Kidney epithelial cell (primary cell): ENCODE measurements at places on chromosomes 2 and 18.

GRCh38 chr2:2026851-2027250, 282.5 kb upstream of the PXDN start:
- DNase-seq: no peak

GRCh38 chr2:95375532-95376150, 26.9 kb upstream of the FAHD2A start:
- no peak for DNase-seq

GRCh38 chr2:192416060-192416459, 221.3 kb upstream of the TMEFF2 start:
- no peak for DNase-seq

DNA sequence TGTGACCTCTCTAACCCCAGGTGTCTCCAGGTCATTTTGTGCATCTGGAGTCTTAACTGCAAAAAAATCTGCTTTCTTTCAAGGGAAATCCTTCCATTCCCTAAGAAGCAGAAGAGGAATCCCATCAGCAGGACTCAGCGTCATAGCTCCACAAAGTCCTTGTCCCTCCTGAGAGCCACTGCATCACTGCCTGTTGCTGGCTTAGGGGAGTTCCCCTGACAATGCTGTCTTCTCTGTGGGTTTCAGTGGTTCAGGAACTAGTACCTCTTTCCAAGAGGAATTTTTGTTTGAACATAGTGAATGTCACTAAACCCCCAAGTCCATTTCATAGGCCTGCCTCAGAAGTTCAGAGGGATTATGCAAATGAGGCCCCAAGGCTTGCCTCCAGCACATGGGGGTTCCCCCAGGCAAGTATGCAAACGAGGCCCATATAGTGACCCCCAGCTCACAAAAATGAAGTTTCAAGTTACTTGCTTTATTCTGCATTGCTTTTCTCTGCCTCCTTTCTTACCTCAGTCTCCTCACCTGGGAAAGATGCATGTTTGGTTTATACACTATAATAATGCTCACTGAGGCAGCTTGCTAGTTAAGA, 513.9 kb upstream of the MEX3C start:
- no peak for DNase-seq

DNA sequence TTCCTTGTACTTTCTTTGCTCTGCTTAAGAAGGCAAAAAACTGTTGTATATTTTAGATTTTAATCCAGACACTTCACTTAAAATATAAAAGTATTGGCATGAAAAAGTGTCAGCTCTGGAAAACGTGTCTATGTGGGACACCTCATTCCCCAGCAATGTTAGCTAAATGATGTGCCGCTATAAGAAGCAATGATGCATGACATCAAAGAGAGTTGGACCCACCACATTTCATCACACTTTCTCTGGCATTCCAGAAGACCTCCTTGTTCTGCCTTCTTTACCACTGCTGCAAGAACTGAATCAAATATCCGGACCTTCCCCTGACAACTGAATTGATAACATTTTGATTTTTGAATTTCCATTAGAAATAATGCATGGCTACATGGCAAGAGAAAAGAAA, 242.4 kb upstream of the TANK start:
- peak; percentile 54 for DNase-seq

- DNase-seq: peak; percentile 45
Measured at GRCh38 chr18:34626404-34627136, 83.5 kb upstream of the DTNA start.

DNA sequence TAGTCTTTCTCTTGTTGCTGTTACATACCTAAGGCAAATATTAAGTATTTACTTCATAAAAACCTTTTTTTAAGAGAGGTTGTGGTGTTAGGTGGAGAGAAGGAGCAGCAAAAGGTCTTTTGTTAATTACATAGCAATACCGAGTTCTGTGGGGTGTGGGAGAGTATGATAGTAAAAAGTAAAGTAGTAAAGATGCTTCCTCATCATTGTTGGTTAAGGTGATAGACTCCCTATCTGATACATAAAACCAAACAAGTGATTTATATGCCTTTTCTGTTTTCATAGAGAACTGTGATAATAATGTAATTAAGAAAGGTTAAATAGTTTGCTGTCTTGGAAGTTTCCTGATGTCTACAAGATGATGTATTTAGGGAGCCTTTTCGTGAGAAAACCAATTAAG, 75.4 kb downstream of the EML4 start:
- DNase-seq: no peak

- no peak for DNase-seq
Measured at GRCh38 chr2:85680707-85681371, 12.8 kb upstream of the SFTPB start.

DNA sequence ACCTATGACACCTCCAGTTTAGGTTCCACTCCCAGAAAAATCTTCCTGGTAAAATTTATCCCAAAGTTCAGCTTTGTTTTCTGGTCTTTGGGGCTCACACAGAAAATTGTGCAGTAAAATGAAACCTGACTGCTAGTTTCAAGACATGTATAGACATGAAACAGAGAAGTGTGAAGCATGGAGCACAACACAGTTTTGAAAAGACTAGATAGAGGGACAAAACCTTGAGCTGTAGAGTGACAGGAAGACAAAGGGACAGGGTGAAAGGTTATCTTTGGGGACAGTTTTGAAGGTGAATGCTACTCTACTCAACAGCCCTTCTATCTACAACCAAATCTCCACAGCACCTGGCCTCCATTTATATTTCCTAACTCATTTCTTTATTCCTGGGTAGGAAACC, 352.6 kb downstream of the RBM43 start:
- no peak for DNase-seq

GRCh38 chr2:238422285-238422684, 4.4 kb upstream of the ASB1 start:
- no peak for DNase-seq

GRCh38 chr2:85286918-85287317, 40.9 kb downstream of the TGOLN2 start:
- no peak for DNase-seq
